ENCODE measurements at places on chromosomes 16 and 17.

DNA sequence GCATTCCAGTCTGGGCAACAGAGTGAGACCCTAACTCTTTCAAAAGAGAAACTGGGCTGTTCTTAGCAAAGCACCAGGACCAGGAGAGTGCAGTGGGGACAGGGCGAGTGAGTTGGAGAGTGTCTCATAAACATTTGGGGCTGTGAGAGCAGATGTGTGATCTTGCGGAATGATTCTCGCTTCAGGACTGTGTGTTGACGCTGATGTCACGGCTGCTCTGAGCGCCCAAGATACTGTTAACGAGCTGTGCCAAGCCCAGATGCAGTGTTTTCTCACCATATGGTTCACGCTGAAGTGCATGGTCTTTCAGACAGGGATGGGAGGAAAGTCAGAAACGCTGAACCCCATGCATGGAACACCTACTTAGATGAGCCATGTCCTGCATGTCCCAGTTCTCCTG, 438.2 kb downstream of the HS3ST4 start:
- DNase-seq: no peak

DNA sequence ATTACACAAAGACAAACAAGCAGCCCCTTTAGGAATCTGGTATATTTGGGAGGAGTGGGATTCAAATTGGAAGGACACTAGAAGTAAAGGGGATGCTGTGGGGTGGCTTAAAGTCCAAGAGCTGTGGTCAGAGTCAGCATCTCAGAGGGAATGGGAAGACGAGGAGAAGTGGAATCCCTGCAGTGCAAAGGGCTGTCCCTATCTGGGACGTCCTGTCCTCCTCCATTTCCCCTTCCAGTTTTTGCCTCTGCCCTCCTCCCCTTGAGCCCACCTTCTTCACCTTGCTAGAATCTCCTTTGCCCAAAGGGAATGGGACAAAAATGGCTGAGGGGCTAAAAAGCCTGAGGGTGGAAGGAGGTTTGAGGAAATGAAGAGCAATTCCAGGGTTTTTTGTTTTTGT, 4.2 kb upstream of the PLXDC1 start:
- no peak for DNase-seq

DNA sequence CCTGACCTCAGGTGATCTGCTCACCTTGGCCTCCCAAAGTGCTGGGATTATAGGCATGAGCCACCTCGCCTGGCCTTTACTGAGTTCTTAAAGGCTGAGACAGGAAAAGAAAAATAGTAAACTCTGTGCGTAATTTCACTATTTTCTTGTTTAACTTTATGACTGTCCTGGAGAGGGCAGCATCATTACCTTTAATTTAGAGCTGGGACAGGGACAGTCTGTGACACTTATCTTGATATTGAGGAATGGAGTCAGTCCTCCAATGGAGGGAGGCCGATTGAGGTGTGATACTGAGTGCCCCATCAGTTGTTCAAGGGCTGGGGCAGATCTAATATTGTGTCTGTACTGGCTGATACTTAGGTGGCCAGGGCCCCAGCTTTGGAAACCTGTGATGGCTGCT, 21.5 kb upstream of the SPN start:
- no peak for DNase-seq

GRCh38 chr17:55576996-55577586, 65.8 kb upstream of the SMIM36 start:
- DNase-seq: peak; percentile 50

DNA sequence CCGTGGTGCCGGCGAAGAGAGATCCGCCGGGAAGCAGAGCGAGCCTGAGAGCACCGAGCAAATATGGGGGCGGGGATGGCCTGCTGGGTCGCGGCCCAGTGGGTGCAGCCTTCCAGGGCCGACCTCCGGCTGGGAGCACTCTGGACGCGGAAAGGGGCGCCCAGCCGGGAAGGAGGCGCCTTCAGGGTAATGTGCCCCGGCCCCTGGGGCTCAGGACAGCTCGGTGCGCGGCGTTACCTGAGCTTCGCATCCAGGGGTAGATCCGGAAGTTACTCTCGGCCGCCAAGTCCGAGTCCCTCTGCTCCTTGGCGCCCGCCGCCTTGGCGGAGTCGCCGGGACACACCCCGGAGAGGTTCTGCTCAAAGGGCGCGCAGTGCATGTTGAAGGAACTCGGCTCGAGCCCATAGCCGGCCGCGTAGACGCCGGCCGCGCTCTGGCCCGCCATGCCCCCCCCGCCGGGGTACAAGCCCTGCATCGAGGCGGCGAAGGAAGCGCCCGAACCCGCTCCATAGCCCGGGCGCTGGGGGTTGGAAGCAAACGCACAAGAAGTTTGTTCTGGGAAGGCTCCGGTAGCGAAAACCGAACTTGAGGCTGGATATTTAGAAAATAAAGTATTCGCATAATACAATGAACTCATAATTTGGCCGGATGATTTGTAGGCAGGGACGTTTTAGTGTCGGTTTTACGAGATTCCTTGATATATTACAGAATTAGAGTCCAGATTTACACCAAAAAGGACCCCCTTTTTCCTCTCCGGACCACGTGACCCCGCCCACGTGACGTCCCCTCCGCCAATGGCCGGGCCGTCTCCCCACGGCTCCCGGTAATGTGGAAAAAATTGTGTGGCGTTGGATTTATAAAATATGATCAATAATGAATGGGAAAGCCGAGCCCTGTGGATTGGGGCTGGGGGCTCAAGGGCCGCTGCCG, at the start of gene HOXB7:
Gene HOXB7, minus strand, starts transcription at position 736 of the 930 bp plus-strand sequence. Its CDS starts 99 bp downstream, at position 637.
- DNase-seq: peak; percentile 45

GRCh38 chr16:11020792-11021551, 76.6 kb downstream of the CLEC16A start:
- DNase-seq: no peak

DNA sequence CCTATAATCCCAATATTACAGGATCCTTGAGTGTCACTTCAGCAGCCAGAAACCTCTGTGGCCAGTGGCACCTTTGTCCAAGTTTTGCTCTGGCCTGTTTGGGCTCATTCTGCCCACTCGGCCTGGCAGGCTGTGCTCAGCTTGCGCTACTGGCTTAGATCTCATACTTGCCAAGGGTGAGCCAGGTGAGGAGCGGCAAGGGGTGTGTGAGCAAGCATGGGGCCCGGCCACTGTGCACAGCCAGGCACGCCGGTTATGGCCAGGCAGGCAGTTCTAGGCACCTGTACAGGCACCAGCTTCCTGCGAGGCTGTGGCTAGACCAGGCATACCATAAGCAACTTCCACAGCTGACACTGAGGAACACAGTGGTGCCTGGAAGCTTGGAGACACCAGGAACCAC, 16.9 kb upstream of the USP22 start:
- DNase-seq: no peak
